ENCODE measurements at places on chromosomes 7 and 10.

DNA sequence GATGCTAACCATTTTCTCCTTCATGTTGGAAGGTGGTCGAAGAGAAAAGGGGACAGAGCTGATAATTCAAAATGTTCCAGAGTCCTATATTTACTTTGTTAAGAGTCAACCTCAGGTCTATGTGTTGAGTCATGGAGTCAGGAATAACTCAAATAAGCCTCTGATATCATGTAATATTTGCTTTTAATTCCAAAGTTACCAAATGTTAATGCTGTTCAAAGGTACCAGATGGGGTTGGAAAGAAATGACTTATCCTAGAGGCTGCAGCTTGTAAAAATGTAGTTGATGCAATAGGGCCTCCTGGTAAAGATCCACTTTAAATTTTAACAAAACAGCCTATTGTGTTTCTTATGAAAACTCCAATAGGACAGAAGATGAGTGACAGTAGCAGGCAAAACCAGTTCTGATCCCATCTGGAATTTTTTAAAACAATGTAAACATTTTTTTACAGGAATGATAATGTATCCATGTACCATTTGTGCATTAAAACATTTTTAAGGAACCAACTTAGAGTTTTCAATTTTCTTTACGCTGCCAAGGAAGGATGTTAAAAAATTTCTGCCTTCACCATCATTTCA is 218.2 kb downstream of the ANK3 start:
- DNase-seq, result no peak

DNA sequence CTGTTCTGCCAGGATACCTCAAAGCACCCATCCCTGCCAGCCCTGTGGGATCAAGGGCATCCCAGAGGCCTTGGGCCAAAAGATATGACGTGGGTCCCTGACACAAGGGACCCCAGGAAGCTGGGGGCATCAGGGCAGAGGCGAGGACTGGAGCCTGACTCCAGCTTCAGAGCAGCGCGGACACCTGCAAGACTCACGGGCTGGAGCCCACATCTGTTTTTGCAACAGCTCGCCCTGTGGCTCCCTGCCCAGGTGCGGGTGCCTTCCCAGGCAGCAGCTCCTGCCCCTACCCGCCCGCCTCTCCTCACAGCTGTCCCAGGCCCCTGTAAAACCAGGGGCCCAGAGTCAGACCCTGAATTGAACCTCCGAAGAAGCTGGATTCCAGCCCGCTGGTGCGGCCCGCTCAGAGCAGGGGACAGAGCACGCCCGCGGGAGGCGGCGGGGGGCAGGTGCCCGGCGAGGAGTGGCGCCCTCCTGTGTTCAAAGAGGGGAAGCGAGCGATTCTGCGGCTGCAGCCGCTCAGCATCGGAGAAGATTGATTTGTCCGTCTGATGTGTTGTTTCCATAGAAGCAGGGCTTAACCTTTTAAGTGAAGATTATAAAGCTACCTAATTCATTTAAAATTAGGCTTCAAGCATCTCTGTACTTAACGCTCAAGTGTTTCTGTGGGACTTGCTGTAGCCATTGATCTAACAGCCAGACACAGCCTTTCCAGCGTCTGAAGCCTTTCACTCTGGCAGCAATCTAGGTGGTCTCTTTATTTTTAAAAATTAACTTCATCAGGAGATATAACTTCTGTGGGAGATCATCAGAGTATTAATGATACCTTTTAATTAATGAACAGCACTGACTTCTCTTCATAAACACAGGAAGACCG is 88.4 kb downstream of the BEND7 start:
- DNase-seq, result peak; percentile 43

DNA sequence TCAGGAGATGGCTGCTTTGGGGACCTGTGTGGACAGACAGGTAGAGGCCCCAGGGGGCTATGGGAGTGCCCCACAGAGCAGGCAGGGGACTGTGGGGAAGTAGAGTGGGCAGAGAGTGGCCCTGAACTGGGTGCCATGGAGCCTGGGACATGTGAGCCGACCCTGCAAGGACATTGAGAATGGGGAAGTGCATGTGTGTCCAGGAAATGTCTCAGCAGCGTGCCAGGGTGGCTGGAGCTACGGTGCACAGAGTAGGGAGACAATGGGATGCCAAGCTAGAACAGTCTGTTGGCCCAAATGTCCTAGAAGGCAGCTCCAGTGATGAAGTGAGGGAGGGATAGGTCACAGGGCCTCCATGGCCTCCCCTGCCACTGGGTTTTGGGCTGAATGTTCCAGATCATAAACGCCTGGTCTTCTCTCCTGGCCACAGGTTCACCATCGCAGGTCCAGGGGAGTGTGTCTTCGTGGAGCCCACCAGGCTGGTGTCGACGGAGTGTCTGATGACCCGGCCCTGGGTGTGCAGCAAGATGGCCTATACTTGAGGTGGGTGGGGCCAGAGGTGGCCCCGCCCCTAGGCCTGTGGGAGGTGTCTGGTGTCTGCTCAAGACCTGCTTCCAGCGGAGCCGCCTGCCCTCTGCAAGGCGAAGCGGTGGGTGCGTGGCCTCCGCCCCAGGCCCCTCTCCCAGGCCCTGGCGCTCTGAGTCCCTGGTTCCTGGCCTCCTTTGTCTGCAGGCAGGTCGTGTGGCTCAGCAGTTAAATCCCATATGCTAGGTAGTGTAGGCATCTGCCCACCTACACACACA is 20.5 kb downstream of the CLEC2L start:
- no peak for DNase-seq

DNA sequence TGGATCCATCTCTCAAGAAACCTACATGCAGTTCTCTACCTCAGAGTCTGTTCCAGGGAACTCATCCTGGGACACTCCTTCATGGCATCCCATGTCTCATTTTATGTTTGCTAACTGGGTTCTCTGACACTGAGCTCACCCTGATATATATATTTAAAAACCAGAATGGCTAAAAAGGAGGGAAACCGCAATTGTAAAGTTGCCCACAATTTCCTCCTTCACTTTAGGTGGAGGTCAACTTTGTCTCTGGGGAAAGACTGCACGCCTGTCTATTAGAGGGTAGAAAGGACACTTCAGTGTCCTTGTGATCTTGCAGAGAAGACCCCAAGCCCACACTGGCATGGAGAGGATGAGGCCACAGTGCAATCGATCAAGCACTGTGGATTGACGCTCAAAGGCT is 131.7 kb downstream of the TEX36 start:
- DNase-seq, result no peak

DNA sequence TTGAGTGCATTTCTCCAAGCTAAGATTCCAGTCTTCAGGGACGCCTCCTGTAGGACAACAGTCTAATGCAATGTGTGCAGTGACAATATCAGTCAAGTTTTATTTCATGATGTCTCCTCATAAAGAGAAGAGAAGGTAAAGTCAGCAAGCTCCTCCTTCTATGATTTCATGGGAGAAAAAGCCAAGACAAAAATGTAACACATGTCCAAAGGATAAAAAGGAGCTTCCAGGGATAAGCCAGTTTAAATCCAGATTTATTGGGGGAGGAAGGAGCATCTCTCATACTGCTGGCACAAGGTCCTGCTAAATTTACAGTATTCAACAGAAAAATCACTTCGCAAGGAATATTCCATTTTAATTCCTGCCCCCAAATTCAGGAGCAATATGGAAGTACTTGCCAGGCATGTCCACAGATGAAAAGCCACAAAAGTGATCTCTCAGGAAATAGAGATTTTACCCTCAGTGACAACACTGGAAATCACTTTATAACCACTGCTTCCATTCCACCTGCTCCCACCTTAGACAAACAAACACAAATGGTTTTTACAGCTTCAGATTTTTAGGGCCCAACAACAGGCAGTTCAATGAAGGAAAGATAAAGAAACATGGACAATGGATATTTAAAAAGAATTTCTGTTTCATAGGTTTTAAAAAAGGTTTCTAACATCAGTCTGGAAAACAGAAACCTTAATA is 677.5 kb upstream of the C7orf33 start:
- DNase-seq, result peak; percentile 48

- DNase-seq, result no peak
Measured at GRCh38 chr7:28292834-28293526, 112.4 kb upstream of the JAZF1 start.

- DNase-seq, result peak; percentile 61
Measured at GRCh38 chr7:4682621-4683042, 537 bp downstream of the FOXK1 start.

GRCh38 chr10:101244321-101245050 is 15.2 kb upstream of the LBX1 start:
- DNase-seq, result peak; percentile 83

- DNase-seq, result no peak
Measured at GRCh38 chr10:16646181-16647059, 124.7 kb upstream of the C1QL3 start.

- DNase-seq, result no peak
Measured at GRCh38 chr10:90373911-90374310, 483.9 kb downstream of the HTR7 start.

- DNase-seq, result no peak
Measured at GRCh38 chr7:73809467-73809951, 21.3 kb upstream of the CLDN4 start.

DNA sequence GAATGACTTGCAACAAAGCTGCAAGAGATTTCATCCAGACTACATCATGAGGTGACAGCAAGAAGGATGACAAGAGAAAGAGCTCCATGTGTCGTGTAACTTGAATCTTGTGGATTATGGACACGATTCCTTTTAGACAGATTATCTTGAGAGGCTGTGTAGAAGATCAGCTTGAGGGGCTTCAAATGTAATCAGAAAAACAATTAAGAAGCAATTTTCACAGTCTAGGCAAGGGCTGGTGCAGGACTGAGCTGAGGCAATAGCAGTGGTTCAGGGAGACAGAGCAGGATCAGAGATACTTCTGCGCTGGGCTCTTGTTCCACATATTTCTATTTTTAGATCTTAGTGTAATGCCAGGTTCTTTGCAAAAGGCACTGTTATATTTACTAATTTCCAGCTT is 253.0 kb upstream of the COBL start:
- no peak for DNase-seq

GRCh38 chr7:81235997-81236396 is 317.1 kb upstream of the SEMA3C start:
- no peak for DNase-seq

- DNase-seq, result no peak
Measured at GRCh38 chr10:19778996-19779395, 37.2 kb upstream of the PLXDC2 start.

DNA sequence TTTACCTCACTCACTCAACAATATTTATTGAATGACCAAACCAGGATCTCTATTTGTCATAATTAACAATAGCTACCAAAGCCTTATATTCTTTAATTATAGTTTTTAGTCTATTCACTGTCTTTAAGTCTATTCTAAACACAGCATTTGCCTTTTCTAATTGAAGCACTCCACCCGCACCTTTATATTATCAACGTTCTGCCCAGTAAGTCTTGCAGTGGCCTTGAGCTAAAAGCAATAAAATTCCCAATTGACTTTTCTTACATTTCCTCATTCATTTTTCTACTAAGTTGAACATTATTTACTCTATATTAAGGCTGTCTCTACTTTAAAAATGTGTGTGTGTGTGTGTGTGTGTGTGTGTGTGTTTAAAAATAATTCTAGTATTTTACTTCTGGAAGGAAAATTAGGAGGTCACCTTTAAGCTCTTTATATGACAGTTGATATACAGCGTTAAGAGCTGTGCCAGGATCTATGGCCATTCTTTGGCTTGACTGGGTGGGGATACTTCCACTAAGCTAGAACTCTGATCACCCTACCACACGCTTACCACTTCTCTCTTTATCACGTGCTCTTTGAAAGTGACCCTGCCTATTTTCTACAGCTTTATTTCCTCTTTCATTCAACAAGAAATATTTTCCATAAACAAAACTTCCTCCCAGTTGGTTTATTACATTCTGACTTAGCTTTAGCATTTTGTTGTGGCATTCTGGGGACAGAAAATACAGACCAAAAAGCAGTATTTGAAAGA is 8.8 kb downstream of the PAPSS2 start:
- peak; percentile 42 for DNase-seq

DNA sequence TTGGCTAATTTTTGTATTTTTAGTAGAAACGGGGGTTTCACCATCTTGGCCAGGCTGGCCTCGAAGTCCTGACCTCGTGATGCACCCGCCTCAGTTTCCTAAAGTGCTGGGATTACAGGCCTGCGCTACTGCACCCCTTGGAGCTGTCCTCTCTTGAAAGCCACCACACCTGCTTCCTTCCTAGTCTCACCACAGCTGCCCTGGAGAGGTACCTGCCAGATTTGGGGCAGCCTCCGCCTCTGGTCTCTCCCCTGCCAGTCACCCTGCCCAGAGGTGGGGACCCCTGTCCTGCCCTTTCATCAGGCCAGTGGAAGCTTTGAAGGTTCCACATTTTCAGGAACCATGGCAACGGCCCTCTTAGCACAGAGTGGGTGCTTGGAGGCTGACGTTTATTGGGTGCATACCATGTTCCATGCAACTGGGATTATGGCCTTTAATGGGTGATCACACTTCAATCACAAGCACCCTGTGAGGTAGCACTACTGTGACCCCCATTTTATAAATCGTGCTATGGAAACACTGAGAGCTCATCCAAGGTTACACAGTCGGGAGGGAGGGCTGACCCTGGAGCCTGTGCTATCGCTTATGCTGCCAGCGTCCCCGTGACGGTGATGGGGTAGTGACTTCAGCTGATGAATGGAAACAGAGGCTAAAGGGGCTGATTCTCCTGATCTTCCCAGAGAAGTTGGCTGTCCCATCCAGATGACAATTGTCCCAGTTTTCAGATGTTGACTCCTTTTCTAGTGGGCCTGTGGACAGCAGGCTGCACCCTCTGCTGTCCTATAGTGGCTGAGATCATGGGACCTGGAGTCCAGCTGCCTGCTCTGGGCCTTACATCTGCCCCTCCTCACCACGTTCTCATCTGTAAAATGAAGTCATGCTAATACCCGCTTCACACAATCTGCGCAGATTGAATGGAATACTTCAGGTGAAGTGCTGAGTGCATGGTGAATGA is 11.5 kb upstream of the FGFR2 start:
- no peak for DNase-seq

DNA sequence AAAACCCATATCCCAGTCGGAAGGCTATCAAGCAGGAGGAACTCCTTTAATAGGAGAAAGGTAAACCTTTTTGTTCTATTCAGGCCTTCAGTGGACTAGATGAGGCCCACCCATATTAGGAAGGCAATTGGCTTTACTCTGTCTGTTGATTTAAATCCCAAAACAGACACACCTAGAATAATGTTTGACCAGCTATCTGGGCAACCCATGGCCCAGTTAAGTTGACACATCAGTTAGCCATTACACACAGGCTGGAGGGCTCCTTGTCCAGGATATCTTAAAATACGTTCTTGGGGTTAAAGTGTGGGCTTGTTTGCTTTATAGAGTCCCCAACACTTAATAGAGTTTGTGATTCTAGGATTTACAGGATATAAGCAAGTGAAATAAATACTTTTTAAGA is 339.0 kb upstream of the PRKCQ start:
- no peak for DNase-seq

DNA sequence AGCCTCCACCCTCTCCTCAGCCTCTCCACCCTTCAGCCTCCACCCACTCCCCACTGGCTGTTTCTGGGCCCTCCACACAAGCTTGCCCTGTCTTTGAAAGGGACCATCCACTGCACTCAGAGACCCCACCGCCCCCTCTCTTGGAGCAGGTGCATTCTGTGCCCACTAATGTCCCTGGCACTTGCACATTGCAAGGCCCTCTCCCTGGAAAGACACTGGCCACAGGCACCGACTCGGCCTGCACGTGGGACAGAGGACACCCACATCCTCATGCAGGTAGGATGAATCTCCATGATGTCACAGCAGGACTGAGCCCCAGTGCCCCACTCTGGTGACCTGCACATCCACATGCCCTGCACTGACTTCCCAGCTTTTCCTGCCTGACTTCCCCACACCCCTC is 36.8 kb upstream of the EBF3 start:
- DNase-seq, result no peak

Measured in muscle of leg (tissue), 16 donors.